Astrocyte of the hippocampus (primary cell): ENCODE measurements at places on chromosomes 12 and 14.

GRCh38 chr14:101980700-101981099 is 16.3 kb downstream of the DYNC1H1 start:
- peak; percentile 98 for DNase-seq

DNA sequence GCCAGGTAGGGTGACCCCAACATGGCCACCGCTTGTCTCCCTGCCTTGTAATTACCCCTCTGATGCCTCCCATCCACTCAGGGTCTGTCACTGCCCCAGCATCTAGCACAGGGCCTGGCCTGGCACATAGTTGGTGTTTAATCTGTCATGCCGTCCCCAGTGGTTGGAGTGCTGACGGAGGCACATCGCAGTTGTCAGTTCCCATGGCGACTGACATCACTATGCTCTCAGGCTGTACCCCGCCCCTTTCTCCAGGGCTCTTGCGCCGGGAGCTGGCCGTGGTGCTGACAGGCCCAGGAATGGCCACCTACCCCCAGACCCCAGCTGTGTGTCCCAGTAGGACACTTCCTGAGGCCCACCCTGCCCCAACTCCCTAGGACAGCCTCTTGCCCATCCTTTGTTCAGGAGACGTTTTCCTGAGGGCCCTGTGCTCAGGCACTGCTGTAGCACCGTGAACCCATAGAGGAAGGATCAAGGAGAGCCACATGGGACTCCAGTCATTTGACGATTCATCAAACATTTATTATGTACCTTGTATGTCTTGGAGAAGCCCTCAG is 23.0 kb downstream of the FAM222A start:
- peak; percentile 82 for DNase-seq

DNA sequence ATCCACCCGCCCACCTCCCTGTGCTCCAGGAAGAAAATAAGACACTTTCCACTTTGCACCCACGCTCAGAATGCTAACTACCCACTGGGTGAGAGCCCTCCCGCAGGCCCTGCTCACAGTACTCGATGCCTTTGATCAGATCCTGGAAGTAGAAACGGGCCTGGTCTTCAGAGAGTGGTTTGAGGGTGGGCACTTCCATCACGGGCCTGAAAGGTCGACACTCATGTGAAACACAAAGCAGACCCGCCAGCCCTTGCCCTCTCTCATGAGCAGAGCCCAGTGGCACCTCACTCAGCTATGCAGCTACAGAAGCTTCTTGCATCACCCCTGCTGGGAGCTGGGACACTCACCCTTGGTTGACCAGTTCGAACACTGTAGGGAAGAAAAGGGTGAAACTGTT is 41.1 kb downstream of the CAMKK2 start:
- DNase-seq: no peak

- peak; percentile 96 for DNase-seq
Observed at GRCh38 chr14:22824711-22825359, 4.9 kb upstream of the MRPL52 start.

DNA sequence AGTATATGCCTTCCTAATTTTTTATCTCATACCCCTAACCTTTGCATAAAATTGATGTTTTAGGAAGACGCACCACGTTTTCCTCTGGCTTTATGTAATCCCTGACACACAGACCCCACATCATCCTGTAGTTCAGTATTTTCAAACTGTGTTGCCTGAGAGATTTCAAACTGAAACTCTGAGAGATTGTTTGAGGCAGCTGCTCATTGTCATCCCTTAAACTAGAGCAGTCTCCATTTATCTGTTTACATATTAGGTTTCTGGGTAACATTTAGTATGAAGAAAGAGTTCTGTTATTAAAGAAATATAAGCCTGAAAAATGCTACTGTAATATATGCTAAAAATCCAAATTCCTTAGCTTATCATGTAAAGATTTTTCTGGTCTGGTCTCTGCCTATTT is 24.3 kb downstream of the MNAT1 start:
- no peak for DNase-seq

DNA sequence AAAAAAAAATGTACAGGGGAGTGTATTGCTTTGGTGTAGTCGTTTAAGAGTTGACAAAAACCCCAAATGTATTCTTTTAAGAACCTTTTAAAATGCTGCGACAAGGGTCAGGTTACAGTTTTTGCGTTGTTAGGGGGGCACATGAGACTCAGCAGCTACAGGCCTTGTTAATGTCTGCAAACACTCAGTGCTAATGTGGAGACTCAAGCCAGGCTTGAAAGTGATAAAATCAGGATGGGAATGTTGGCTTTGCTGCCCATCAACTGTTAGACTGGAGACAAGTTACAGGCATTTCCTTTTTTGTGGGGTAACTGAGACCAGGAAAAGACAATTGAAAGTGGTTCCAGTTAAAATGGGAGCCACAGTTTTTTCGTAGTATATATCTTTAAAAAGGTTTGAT is 84.8 kb downstream of the PRKCH start:
- DNase-seq: no peak
